ENCODE measurements at places on chromosomes 1 and 21.

DNA sequence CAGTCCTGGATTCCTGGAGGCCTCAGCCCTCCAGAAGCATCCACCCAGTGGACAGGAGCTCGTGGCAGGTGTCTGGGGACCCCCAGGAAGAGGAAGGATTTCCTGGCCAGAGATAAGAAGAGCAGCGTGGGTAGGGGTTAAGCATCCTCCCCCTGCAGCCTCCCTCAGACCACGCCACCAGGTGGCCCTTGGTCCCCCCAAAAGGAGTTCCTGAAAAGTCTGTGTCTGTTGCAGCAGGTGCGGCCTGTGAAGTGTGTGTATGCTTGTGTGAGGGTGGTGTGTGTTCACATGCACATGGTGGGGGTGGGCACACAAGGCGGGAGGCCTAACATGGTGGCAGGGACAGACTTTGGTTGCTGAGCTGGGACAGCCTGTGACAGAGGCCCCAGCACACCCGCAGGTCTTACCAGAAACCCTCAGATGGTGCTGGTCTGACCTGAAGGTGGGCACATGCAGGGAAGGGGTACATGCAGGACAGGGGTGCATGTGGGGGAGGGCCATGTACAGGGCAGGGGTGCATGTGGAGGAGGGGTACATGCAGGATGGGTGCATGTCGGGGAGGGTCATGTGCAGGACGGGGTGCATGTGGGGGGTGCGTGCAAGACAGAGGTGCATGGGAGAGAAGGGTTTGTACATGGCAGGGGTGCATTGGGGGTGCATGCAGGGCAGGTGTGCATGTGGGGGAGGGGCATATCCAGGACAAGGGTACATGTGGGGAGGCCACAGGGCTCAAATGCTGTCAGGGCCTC lies 18.2 kb upstream of the RUNX3 start:
- DNase-seq, result no peak

DNA sequence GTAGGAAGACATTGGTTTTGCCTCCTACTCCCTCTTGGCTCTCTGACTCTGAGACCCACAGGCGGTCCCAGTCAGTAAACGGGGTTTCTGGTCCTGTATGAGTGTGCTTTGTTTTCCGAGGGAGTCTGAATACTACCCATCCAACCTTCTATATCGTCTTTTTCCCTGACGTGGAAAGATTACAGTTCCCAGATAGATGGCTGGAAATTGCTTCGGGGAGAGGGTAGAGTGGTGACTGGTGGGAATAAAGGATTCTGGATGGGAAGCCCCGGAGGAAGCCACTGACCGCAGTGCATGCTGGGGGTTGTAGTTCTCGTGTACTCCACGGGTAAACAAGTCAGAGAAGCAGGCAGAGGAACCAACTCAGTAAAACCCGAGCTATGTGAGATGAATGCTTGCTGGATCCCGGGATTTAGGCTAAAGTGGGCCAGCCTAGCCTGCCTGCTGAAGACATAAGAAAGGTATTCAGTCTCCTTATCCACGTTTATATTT lies 66.2 kb upstream of the IRF2BP2 start:
- DNase-seq, result peak; percentile 56

GRCh38 chr1:94798462-94798861 lies 21.7 kb upstream of the SLC44A3 start:
- peak; percentile 76 for DNase-seq

DNA sequence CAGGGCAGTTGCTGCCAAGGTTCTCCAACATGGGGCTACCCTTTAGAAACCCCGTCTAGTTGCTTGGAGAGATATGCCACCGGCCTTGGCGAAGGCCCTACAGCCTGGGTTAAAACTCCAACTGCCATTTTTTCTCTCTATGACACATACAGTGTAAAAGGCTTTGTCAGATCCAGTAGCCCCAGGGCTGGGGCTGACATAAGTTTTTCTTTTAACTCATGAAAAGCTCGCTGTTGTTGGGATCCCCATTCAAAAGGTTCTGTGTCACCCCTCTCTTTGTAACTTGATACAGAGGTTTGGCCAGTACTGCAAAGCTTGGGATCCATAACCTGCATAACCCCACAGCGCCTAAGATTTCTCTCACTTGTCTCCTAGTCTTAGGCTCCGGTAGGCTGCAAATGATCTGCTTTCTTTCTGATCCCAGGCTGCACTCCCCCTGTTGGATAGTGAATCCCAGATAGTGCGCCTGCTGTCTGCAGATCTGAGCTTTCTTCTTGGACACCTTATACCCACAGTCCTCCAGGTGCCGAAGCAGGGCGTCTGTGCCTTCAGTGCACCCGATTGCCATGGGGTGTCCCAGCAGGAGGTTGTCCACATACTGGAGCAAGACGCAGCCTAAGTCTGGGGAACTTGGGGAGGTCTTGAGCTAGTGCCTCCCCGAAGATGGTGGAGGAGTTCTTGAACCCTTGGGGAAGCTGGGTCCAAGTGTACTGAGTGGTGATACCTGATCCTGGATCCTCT lies 406.2 kb downstream of the TGFB2 start:
- DNase-seq, result no peak

DNA sequence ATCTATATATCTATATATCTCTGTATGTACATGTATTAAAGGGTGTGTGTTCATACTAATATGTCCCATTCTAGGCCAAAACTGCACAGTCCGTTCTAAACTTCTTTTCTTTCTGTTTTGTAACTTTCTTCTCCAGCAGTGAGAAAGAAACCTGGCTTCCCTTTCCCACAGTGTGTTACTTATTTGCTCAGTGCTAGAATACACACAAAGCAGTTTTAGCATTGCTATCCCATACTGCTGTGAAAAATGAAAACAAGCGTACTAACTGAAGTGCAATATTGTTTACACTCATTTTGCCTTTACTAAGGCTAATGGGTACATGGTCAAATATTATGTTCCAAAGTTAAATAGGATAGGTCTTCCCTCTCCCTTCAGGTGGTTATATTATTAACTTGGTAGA lies 163.9 kb downstream of the LEPR start:
- DNase-seq, result no peak

GRCh38 chr1:60655679-60656355 lies 426.5 kb upstream of the NFIA start:
- no peak for DNase-seq

DNA sequence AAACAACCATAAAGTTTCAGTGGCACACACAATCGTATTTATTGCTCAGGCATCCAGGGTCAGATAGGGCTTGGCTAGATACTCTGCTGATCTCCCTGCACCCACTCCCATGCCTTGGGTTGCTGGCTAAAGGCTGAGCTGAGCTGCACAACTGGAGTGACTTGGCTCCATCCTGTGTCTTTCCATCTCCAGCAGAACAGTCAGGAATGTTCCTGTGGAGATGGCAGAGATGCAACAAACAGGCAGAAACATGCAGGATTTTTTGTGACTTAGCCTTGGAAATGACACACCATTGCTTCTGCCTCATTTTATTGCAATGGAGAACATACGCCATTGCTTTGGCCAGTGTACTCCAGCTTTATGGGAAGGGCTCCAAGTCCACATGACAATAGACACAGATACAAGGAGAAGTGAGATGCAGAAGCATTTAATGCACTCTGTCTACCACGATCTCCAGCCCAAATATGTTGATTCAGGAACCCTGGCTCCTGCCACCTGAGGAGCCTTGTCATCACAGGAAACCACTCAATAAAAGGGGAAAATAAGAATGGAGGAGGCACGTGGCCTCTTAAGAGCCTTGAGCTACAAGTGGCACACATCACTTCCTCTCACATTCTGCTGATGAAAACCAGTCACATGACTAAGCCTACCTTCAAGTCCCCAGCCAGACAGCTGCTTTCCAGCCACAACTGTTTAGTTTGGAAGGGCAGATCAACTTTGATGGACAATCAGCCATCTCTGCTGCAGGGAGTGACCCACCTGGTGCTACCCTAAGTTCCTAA lies 10.1 kb upstream of the GUCA2B start:
- DNase-seq, result no peak

DNA sequence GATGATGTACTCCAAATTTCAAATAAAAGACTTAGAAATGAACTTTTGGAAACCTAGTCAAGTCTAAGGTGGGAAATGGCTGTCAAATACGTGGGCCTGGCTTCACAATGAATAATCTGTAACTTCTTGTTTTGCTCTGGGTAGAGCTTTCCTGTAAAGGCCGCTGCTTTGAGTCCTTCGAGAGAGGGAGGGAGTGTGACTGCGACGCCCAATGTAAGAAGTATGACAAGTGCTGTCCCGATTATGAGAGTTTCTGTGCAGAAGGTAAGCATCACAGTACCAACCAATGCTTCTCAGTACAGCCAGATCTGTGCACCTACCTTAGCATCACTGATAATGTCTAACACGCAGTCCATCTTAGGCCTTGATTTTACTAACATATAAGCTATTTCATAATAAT lies 73.6 kb downstream of the TPR start:
- DNase-seq, result no peak

- DNase-seq, result peak; percentile 69
Measured at GRCh38 chr21:17585875-17586450, 26.7 kb downstream of the BTG3 start.

Measured in suppressor macrophage treated with lipopolysaccharide for 4 hours (primary cell).